ENCODE measurements at places on chromosomes 4 and X.

DNA sequence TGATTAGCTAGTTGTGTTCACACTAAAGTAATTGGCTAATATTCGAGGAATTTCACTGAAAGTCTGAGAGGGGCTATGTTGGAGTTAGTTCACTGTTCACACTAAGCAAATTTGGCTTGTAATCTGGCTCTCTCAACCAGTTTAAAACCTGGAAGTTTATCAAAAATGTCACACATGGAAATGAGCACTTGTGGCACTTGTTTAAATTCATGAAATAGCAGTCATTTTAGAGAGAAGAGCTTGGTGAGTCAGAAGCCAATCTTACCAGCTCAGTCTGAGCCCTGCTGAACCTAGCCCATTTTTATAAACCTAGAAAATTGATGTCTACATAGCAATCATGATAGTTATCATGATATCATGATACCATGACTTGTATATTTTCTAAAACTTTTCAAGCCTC lies 90.7 kb upstream of the JADE1 start:
- no peak for DNase-seq

- no peak for DNase-seq
Measured at GRCh38 chr4:142566777-142567176, 279.3 kb downstream of the INPP4B start.

DNA sequence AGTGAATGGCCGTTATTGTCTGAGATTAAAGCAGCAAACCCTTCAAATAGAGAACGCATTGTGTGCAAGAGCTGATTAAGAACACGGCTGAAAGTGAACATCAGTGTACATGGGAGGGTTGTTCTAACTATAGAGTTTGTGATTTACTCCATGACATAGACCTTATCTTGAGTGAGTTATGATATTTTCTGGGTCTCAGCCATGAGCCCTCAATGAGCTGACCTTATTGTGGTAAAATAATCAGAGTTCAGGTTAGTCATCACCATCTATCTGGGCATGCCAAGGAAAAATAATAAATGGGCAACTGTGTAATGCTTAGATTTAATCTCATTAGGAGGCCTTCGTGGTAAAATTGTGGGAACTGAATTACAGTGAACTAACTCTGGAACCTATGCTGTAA lies 33.2 kb upstream of the CLDN24 start:
- no peak for DNase-seq

GRCh38 chrX:40188573-40189417 lies 91.0 kb upstream of the BCOR start:
- DNase-seq = no peak

DNA sequence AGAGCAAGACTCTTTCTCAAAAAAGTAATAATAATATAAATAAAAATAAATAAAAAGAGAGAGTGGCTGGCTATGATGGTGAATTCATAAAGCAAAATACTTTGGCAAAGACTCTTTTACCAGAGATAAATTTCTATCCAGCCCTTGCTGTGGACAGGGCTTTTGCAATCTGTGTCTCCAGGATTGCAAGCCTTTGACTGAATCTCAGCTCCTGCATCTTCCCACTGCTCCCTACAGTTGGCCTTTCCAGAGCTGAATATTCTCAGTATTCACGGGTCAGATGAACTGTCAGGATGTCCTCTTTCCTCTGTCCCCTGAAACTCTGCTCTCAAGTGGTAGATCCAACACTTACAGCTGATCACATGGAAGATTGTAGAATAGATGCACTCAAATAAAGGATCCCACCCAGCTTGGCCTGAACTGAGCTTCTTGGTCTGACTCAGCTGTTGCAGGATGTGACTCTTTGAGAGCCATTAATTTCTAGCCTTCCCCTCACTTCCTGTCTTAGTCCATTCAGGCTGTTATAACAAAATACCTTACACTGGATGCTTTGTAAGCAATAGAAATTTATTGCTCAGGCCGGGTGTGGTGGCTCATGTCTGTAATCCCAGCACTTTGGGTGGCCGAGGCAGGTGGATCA lies 123.4 kb upstream of the GUCY1A1 start:
- DNase-seq = no peak

- no peak for DNase-seq
Measured at GRCh38 chr4:83257811-83258210, 26.8 kb downstream of the COQ2 start.

DNA sequence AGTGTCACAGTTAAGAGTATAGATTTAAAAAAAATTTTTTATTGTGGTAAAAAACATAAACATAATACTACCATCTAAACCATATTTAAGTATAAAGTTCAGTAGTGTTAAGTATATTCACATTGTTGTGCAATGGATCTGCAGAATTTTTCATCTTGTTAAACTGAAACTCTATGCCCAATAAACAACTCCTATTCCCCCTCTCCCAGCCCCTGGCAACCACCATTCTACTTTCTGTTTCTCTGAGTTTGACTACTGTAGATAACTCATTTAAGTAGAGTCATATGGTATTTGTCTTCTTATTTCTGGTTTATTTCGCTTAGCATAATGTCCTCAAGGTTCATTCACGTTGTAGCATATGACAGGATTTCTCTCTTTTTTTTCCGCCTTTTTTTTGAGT lies 112.4 kb downstream of the PTTG2 start:
- DNase-seq = no peak

- no peak for DNase-seq
Measured at GRCh38 chr4:152050106-152050505, 289.3 kb upstream of the GATB start.

DNA sequence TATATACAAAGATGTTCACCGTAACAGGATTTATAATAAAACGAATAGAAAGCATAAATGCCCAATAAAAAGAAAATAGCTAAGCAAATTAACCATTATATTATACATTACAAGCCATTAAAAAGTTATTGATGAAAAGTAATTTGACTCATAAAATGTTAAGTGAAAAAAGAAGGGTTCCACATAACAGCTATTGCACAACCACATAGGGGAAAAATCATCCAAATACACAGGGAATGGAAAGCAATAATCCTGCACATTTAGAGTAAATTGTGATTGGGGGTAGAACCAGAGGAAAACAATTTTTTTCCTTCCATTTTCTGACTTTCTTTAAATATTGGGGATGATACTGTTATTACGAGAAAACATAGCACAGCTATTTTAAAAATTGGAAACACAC lies 38.0 kb downstream of the CRMP1 start:
- DNase-seq = no peak

GRCh38 chr4:21887481-21887880 lies 61.1 kb downstream of the KCNIP4 start:
- no peak for DNase-seq

GRCh38 chrX:110044346-110045249 lies 41.7 kb downstream of the TMEM164 start:
- DNase-seq = no peak

DNA sequence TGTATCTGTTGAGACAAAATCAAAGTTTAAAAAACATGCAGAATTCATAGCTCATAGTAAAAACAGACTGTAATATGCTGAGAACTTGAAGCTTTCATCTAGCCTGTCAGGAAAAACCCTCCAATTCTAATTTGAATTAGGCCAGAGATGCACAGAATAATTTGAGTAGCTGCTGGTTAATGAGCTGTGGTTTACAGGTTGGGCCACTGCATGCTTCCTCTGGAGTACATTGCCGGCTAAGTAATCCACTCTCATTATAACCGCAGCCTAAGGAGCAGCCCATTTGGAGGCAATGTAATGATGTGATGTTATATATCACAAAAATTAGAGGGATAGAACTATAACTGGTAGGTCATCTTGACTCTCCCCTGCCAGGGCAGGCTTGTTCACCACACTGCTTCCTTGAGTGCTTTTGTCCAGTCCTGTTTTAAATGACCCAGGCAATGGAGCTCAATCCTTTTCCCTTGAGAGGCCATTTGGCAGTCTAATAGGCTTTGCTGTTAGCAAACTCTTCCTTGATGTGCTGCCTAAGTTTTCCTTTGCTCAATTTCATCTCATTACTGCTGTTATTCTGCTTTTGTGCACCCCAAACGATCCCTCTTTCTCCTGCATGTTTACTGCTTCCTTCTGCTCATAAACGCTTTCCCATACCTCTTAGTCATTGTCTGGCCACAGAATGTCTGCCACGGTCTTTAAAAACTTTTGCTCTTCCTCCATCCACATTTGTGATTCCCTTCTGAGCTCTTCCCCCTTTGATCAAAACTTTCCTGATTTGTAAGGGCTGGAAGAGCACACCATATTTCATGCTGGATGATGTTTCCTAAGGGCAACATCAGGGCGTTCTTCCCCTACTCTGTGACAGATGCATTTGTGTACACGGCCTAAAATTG lies 230.9 kb downstream of the C4orf33 start:
- no peak for DNase-seq
